ENCODE measurements at places on chromosomes 4 and X.
A peak's percentile ranks its signal among the peaks of the same experiment; 100 is the strongest.

GRCh38 chr4:102694791-102695190 lies 66.0 kb downstream of the MANBA start:
- DNase-seq, result no peak

- no peak for DNase-seq
Observed at GRCh38 chr4:169604131-169604900, 8.1 kb downstream of the NEK1 start.

GRCh38 chrX:103304705-103305104 lies 6.1 kb downstream of the BEX2 start:
- no peak for DNase-seq

DNA sequence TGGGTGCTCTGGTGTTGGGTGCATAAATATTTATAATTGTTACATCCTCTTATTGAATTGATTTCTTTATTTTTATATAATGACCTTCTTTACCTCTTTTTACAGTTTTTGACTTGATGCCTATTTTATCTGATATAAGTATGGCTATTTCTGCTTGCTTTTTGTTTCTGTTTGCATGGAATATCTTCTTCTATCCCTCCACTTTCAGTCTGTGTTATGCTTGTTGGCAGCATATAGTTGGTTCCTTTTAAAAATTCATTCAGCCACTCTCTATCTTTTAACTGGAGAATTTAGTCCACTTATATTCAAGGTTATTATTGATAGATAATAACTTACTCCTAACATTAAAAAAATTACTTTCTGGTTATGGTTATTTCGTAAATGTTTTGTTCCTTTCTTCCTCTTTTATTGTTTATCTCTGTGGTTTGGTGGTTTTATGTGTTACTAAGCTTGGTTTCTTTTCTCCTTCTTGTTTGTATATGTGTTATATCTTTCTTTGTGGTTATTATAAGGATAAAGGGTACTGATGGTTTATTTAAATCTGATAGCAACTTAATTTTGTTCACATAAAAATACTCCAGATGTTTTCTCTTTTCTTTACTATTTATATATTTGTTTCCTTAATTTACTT lies 69.5 kb downstream of the IL15 start:
- no peak for DNase-seq

- no peak for DNase-seq
Observed at GRCh38 chrX:125757794-125758564, 408.1 kb downstream of the DCAF12L2 start.

GRCh38 chr4:182642831-182643230 lies 274.4 kb downstream of the DCTD start:
- no peak for DNase-seq

GRCh38 chr4:4377732-4378460 lies 9.0 kb upstream of the NSG1 start:
- no peak for DNase-seq

DNA sequence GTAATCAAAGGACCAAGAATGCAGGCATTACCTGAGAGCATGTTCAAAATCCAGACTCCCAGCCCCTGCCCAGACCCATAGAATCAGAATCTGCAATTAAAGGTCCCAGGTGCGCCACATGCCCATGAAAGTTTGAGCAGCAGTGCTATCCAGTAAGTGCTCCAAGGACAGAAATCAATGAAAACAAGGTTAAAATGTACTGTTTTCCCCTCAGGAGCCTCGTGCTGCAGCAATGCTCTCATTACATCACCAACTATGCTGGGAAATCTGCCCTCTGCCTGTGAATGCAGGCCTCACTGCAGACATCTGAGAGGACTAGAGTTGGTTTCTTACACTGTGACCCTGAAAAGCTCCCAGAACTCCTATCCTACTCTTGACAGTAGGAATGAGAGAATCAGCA lies 21.1 kb downstream of the ANXA5 start:
- DNase-seq, result no peak

- no peak for DNase-seq
Observed at GRCh38 chr4:72791054-72791453, 222.0 kb upstream of the ADAMTS3 start.

DNA sequence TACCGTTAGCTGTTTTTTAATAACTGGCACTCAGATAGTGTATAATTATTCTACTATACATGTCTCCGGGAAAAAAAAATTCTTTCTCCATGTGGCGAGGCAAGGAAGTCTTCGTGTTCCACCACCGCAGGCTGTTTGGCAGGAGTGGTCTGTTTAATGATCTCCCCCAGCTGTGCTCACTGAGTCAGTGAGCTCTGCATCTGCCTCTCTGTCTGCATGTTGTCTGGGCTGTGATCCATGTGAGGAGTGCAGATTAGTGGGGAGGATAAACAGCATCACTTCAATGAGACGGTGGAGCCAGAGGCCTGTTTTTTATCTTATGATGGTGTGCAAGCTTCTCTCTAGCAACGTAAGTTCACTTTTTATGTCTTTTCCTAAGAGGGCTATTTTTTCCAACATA lies 69.8 kb downstream of the RPS3A start:
- DNase-seq, result no peak

DNA sequence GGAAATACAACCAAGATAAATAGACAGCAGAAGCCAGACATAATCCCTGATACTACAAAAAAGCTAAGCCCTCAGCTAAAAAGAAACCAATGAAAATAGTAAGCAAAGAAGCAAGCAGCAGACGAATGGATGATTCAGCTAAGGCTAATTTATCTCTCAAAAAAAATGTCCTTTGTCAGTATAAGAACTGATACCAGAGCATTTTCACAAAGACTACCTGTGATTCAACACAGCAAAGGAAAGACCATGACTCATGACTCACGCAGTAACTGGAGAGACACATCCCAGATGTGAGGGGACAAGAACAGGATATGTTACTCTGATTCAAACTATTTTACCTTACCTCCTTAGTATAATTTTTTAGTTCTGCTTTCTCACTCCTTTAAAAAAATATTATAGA lies 22.7 kb upstream of the TMPRSS11F start:
- no peak for DNase-seq

- DNase-seq, result no peak
Observed at GRCh38 chrX:20317873-20318272, 51.2 kb upstream of the RPS6KA3 start.

- DNase-seq, result no peak
Observed at GRCh38 chr4:53744446-53745160, 153.3 kb upstream of the LNX1 start.

GRCh38 chrX:154411981-154412340 lies 622 bp downstream of the TAFAZZIN start:
- DNase-seq, result peak; percentile 44

- no peak for DNase-seq
Observed at GRCh38 chr4:116866106-116866505, 219.3 kb downstream of the TRAM1L1 start.

DNA sequence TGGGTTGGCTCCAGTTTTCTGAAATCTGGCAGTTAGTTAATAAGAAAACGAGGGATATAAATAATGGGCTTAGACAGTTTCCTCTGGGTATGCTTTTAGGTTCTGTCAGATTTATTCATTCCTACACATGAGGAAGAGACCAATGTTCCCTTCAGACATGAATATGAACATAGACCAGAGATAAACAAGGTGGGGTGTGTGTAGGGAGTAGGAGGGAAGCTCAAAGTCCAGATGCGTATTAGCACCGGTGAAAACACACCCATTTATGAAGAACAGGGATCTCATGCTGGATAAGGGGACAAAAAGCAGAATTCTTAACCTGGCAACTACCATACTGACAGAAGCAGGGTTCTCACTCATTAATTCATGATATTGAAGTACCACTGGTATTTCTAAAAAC lies 223.0 kb downstream of the SOWAHB start:
- DNase-seq, result no peak

DNA sequence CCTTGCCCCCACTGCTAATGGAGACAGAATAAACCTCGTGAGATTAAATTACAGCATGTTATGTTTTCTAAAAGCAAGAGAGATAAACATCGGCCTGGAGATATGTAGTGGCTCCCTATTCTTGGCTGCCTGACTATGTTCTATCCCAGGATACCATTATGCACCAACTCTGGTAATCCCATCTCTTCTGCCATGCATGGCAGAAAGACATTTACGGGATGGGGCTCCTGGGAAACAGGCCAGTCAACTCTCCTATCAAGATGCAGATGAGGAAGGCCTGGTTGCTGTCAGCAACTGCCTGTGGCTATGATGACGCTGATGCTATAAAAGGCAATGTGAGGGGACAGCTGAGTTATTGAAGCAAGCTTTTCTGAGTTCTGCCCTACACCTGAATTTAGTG lies 166.2 kb upstream of the VCX3A start:
- DNase-seq, result no peak

DNA sequence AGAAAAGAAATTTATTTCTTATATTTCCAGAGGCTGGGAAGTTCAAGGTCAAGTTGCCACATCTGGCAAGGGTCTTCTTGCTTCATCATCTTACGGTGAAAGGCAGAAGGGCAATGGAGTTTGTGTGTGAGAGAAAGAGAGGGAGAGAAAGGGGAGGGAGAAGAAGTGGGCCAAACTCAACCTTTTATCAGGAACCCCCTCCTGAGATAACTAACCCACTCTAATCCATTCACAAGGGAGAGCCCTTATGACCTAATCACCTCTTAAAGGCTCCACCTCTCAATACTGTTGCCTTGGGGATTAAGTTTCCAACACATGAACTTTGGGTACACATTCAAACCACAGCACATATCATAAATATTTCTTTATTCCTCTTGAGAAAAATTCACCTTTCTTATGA lies 203.3 kb upstream of the FAM241A start:
- DNase-seq, result no peak

DNA sequence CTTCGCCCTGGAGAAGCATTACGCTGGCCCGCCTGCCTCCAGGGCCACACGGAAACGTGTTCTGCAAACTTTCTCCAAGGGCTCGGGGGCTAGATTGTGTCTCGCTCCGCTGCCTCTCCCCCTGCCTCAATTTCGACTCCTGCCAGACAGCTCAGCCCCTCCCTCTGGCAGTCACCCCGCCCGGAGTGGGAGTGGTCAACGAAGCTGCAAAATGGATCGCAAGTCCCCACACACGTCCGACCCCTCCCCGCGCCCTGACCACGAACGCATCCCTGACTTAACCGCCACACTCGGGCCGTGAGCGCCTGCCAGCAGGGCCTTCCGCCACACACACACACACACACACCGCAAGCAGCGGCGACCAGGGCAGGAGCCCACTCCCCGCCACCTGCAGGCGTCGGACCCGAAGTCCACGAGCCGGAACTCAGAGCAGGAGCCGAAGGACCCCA lies 47.0 kb upstream of the NKAP start:
- DNase-seq, result no peak

- DNase-seq, result no peak
Observed at GRCh38 chr4:25767877-25768725, 94.7 kb downstream of the SEL1L3 start.

DNA sequence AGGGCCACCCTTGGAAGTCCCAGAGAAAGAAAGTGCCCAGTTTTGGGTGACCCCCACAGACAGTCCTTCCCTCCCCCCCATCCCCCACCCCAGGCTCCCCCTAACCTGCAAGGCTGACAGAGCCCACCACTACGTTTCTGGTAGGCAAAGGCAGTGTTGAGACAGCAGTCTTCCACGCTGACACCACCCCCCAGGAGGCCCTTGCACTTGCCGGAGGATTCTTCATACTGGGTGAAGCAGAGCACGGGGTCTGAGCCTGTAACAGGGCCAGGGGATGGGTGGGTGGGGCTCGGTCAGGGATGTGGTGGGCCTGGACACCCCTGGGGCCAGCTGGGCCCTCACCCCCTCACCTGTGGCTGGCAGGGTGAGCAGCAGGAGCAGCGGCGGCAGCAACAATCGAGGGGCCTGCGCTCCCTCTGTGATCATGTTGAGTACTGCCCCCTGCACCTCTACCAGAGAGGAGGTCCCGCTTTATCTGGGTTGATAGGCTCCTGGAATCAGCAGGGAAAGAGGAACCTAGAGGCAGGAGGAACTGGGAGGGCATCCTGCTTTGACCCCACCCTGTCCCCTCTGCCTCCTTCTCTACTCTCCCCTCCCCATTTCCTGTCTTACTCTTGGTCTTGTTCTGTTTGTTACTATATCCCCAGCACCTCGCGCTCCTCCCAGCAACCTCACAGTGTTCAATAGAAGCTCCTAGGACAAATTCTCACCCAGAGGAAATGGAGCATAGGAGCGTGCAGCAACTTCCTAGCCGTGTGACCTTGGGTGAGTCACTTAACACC lies at the start of gene CFP:
CFP (minus strand) TSS at position 512 of the 782 bp plus-strand sequence; CDS start at position 426, 86 bp downstream.
- DNase-seq, result no peak

DNA sequence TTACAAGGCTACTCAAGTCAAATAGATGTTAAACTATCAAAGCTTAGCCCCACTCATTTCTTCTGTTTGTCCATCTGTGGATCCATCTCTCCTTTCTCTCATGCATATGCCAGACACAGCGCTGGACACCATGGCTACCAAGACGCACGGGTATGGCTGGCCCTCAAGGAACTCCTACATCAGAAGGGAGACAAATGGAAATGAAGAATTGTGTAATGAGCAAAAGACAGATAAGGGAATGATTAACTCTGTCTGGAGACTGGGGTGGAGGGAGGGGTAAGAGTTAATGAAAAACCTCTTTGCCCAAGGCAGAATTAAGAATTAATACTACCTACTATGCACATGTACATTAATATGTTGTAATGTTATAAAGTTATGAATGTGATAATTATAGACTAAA lies 88.1 kb downstream of the MGST2 start:
- DNase-seq, result no peak

DNA sequence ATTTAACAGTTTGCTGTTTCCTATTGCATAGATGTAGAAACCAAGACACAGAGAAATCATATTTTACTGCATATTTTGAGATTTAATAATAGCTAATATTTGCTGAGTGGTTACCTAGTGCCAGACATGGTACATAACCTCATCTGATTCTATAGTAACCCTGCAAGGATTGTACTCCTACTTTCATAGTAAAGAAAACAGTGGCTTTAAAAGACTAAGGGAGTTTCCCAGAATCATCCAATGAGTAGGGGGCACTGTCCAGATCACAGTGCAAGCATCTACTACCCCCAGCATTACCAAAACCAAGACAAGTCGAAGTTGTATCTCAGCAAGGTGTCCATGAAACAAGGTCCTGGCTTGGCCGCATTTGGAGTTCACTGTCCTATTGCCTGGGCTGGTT lies 224.5 kb upstream of the TENM3 start:
- DNase-seq, result no peak

DNA sequence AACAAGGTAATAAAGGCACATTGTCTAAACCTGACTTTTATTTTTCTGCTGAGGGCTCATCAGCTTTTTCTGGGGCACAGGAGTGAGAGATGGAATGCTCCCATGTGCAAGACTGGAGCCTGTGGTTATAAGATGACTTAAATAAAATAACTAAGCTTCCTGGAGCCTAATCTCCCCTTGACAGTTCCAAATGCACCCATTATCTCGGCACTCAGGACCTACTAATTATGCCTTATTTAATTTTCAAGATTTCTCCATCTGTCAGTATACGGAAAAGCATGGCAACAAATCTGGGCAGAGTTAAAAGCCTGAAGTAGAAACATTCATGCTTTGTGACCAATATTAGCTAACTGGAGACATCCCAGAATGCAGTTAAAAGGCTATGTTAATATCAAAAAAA lies 416.7 kb upstream of the TEX13C start:
- no peak for DNase-seq

- no peak for DNase-seq
Observed at GRCh38 chrX:121308276-121308805, 260.9 kb downstream of the GLUD2 start.

GRCh38 chrX:97065066-97065465 lies 181.4 kb downstream of the RPA4 start:
- DNase-seq, result no peak

Data from activated gamma-delta T cell treated with Interleukin-2 at 50 U/mL for 16 hours (primary cell).